Hippocampal formation (tissue), 2 donors: ENCODE measurements at places on chromosomes 7 and 10.
A peak's percentile ranks its signal among the peaks of the same experiment; 100 is the strongest.

DNA sequence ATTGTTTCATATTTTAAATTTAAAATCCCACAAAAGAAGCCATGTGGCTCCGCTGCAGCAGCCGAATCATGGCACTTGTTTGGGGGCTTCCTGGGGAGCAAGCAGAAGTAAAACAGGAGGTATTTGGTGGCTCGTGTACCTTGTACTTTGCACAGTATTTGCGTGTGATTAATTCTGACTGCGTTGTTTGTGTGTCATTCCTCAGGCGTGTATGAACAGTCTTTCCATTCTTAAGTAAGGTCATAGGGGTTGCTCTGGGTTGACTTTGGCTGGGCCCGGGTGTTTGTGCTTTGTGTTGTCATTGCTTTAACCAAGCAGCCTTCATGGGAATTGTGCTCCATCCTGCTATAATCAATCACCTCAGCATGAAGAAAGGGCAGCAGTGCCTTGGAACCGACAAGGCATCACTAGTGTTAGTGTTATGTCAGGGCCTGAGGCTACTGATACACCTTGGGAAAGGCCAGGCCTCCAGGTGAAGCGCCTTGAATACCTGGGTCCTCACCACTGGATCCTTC is 182.4 kb downstream of the ARHGAP21 start:
- no peak for DNase-seq

GRCh38 chr10:101614663-101615524 is 26.8 kb downstream of the DPCD start:
- no peak for DNase-seq

GRCh38 chr7:50022991-50023390 is 70.1 kb downstream of the ZPBP start:
- DNase-seq, result no peak

DNA sequence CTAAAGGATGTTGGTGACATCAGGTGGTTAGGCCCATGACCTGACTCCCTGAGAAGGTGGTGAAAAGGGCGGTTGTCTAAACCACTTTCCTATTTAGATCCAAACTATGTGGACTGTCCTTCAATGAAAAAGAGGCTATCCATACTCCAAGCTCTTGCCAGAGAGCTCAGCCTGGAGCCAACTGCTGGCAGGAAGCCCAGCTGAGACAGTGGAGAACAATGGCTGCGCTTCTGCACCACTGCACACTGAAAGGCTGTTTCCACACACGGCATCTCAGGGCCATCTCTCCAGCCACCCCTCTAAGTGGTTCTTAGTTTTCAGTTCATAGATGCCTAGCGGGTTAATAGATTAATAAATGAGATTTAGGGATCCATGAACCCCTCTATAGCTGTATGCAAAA is 488.8 kb upstream of the ZMIZ1 start:
- peak; percentile 83 for DNase-seq
